ENCODE measurements at places on chromosomes 1 and 21.

DNA sequence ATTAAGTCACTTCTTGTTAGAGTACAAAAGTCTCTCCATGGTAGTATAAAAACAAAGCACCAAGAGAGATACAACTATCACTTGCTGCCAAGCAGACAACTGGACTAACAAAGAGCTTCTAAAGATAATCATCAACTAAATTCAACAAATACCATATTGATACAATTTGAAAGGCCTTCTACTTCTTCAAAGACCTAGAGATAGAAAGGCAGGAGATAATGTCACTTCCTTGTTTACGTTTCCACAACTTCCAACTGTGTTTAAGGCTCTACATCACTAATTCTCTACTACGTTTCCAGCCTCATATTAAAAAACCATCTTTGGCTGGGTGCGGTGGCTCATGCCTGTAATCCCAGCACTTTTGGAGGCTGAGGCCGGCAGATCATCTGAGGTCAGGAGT, 104.5 kb downstream of the ASH1L start:
- DNase-seq, result no peak

- no peak for DNase-seq
These were observed 640.2 kb upstream of the PKN2 start for GRCh38 chr1:88043834-88044233.

GRCh38 chr1:12001249-12001917, 17.9 kb upstream of the MIIP start:
- DNase-seq, result peak; percentile 47

DNA sequence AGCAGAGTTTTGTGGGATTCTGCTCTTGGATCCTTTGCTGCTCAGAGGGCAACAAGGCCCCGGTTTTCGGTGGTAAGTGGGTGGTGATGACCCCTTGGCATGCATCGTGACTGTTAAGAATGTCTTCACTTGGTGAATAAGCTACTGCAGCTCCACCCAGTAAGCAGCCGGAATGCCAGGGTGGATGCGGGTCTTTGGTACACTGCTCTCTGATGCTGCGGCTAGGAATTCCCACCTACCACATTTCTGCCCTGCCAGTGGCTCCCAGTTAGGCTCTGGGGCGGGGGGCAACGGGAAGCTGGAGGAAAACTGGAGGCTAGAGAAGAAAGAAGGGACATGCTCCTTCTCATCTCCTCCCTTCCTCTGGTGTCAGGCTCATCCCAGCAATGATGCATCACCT, 180.4 kb upstream of the GALNT2 start:
- DNase-seq, result no peak

DNA sequence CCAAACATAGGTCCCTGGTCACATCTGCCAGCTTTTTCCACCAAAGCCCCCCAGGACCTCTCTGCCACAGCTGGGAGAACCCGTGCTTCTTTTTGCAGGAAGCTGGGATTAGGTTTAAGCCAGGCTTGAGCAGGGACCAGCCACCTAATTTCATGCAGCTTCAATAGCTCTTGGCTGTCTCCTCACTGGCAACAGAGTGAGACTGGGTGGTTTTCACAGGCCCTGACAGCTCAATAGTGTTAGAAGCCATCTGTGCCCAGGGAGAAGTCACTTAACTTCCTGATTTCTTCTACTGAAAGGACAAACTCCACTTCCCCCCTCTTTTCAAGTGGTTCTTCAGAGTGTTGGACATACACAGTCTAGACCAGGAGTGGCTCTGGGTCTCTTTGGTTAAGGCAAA, 20.4 kb upstream of the SRSF4 start:
- no peak for DNase-seq

DNA sequence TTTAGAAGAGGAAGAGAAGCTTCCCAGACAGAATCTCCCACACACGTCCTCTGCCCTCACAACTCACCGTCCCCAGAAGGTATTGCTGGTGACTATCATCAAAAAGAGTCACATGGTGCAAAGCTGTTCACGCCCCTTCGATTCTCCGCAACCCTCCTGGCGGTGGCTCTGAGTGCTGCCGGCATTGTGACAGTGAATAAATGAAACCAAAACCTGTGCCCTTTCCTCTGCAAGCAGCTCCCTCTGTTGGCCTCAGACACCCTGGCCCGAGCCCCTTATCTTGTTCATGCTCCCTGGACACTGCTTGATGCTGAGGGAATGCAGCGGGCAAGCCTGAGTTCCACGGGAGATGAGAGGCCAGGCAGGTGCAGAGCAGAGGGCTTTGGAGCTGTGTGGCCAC, 510.3 kb downstream of the NPHP4 start:
- no peak for DNase-seq

- no peak for DNase-seq
These were observed 99.7 kb downstream of the JAK1 start for GRCh38 chr1:64866689-64867088.

DNA sequence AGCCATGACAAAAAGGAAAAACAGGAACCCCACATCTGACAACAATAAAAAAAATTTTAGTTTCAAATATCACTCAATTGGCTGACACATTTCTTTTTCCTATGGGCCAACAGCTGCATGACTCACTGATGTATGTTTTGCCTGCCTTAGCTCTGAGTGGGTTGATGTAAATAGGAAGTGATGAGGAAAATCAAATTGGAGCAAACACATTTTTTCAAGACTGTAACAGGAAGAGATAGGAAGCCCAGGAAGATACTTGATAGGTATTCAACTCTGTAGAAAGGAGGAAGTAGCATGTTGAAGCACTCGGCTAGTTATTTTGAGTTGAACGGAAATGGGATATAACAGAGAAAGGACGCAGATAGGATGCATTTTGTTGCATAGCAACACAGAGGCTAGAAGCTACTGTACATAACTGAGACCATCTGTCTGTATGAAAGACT, 168.0 kb upstream of the NR5A2 start:
- peak; percentile 94 for DNase-seq

- no peak for DNase-seq
These were observed 10.0 kb downstream of the PTPRF start for GRCh38 chr1:43540653-43541071.

DNA sequence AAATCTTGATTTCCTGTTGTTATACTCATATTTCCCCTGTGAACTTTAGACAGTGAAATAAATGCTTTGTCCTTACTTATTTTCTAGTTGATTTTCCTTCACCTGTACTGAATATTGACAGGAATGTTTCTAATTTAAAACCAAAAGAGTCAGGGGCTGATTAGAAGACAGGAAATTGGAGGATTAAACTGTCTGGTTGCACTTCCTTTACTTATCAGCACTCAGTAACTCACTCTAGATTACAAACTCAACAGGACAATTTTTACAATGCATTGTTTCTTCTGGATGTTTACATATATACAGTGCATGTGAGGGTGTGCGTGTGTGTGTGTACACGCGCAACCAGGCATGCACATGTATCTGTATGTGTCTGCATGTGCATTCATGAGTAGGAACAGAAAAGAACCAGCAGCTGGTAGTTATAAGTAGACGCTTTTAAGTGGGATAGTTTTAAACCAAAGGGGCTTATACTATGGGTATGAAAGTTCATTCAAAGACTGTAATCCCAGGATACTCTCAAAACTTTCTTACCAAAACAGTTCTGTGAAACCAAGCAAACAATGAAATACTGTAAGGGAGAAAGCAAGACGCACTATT, 212.0 kb upstream of the NFIA start:
- DNase-seq, result no peak

- no peak for DNase-seq
These were observed 72.4 kb upstream of the TMEM51 start for GRCh38 chr1:15081102-15081501.

- DNase-seq, result no peak
These were observed 19.2 kb downstream of the NLRP3 start for GRCh38 chr1:247435030-247435758.

GRCh38 chr1:241024834-241025233, 332.2 kb downstream of the RGS7 start:
- DNase-seq, result no peak

DNA sequence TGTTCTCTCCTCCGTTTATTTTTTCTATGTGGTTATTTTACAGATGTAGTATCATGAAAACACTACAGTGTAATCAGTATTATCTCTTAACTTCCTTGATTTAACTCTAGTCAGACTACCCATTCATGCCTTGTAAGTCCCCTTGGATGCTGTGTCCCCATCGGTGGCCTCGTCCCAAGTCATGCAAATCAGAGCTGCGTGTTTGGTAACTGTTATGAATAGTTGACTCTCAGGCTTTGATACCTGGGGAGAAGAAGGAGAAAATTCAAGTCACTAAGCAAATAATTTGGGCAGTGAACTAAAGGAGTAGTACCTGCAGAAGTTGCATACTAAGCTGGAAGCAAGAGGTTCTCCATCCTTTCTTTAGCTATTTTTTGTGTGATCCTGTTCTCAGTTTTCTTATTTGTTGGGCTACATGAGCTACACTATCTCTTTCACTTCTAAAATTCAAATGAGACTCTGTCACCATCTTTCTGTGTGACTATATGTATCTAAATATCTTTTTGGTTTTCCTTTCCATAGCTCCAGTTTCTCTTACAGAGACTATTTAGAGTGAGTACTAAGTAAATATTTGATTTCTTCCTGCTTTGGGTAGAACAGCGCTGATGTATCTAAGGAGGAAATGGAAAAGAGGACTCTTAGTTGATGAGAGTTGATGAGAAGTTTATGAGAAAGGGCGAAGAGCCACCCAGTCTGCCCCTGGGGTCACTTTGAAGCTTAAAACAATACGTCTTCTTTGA, 50.9 kb downstream of the VANGL2 start:
- no peak for DNase-seq

GRCh38 chr1:204258213-204259115, 44.7 kb upstream of the GOLT1A start:
- peak; percentile 53 for DNase-seq

GRCh38 chr1:59485171-59485570, 188.3 kb downstream of the FGGY start:
- DNase-seq, result no peak

DNA sequence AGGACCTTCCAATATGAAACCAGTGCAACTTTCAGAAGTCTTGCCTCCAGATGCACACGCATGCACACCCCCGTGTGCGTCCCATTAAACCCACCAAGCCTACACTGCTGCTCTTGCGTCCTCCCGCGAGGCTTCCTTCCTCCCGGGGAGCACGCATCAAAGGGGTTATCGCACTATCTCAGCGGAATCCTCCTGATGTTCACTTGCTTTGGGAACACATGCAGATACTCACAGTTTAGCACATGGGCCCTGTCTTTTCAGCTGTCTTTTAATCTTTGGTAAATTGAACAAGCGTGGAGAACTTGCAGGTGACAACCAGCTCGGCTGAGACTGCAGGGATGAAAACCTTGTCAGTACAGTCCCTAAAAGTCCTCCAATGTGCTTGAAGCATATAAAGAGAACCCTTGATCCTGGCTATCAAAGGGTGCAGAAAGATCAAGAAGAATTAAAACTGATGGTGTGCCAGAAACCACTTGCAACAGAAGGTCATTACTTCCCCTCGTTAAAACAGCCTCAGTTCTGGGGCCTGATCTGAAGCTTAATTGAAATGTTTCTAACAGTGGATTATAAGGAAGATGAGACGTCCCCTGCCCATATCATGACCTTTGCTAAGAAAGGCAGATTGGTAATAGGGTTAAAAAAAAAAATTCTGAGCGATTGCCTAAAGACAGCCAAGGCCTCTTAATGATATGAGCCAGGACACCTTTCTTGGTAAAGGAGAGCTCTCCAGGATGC, 149.4 kb upstream of the LMO4 start:
- DNase-seq, result no peak

GRCh38 chr1:207902566-207902965, 8.4 kb downstream of the CD34 start:
- DNase-seq, result no peak

GRCh38 chr1:35190784-35191183, 2.2 kb downstream of the SFPQ start:
- peak; percentile 25 for DNase-seq

DNA sequence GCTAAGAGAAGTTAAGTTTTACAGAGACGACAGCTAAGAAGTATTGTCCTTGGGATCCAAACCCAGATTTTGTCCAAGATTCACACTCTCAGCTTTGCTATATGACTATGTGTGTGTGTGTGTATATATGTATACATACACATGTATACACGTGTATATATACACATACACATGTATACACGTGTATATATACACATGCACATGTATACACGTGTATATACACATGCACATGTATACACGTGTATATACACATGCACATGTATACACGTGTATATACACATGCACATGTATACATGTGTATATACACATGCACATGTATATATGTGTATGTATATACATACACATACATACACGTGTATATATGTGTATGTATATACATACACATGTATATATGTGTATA, 3.9 kb upstream of the CACHD1 start:
- DNase-seq, result no peak

DNA sequence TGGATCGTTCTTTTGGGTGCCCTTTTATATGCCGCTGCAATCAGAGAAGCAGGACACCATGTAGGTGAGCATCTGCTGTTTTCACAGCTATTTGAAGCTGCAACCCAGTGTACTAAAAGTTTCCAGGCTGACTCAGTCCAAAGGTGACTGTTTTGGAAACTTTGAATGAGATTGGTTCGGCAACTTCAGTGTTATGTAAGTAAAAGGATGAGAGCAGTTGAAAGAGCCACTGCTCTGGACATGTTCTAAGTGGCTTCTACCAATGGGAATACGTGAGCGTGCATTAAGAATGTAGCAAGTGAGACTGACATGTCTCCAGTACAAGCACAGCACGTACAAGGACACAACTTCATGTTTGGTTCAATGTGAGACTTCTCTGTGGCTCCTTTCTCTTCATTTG, 55.6 kb downstream of the DDR2 start:
- peak; percentile 53 for DNase-seq

DNA sequence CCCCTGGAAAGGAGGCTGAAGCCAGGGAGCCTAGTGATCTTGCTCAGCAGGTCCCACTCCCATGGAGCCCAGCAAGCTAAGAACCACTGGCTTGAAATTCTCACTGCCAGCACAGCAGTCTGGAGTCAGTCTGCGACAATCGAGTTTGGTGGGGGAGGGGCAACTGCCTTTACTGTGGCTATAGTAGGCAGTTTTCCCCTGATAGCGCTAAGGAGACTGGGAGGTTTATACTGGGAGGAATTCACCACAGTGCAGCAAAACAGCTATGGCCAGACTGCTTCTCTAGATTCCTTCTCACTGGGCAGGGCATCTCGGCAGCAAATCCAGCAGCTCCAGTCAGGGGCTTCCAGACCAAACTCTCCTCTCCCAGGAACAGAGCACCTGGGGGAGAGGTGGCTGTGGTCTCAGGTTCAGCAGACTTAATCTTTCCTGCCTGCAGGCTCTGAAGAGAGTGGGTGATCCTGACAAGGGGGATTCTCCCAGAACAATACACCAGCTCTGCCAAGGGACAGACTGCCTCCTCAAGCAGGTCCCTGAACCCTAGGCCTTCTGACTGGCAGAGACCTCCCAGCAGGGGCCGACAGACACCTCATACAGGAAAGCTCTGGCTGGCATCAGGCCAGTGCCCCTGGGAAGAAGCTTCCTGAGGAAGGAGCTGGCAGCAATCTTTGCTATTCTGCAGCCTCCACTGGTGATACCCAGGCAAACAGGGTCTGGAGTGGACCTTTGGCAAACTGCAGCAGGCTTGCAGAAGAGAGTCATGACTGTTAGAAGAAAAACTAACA, 548.5 kb upstream of the NEGR1 start:
- no peak for DNase-seq

- peak; percentile 63 for DNase-seq
These were observed 10.6 kb downstream of the TXNIP start for GRCh38 chr1:145985502-145986439.

- DNase-seq, result peak; percentile 56
These were observed 19.1 kb downstream of the TRAF5 start for GRCh38 chr1:211345719-211346118.

Data from iris pigment epithelial cell (primary cell).